ENCODE measurements at places on chromosomes 3 and 15.

- no peak for DNase-seq
Observed at GRCh38 chr3:185009650-185010049, 143.2 kb downstream of the C3orf70 start.

GRCh38 chr3:83523470-83524073 lies 1435.2 kb upstream of the CADM2 start:
- no peak for DNase-seq

DNA sequence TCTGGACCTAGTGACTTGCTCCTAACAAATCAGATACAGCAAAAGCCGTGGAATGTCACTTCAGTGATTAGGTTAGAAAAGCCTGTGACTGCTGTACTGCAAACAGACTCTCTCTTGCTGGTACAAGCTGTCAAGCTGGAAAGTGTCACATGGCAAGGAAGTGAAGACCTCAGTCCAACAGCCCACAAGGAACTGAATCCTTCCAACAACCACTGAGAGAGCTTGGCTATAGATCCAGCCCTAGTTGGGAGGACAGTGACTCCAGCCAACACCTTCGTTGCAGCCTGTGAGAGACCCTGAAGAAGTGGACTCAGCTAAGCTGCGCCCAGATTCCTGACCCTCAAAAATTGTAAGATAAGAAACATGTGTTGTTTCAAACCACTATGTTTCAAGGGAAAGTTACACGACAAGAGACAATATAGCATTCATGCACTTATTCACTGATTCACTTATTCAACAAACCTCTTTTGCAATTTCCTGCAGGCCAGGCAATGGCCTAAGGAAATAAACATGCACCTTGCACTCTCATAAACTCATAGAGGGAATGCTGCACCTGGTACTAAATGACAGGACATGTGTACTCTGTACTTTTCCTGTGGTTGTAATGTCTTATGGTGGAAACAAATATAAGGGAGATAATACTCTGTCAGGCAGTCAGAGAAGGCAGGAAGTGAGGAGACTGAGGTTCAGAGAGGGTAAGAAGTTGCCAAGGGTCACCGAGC lies 142.9 kb downstream of the CADPS start:
- no peak for DNase-seq

DNA sequence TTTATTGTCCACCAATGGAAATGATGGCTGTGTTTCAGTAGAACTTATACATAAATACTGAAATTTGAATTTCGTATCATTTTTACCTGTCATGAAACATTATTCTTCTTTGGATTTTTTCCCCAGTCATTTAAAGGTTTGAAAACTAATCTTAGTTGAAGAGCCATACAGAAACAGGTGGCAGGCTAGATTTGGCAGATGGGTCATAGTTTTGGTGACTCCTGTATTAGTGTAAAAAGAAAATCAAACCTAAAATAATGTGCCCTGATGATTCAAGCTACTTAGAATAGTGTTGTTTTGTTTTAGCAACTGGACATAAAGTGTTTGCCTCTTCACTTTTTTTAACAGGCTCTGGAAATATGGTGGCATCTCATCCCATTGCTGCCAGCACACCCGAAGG lies 68.9 kb downstream of the SIDT1 start:
- no peak for DNase-seq

DNA sequence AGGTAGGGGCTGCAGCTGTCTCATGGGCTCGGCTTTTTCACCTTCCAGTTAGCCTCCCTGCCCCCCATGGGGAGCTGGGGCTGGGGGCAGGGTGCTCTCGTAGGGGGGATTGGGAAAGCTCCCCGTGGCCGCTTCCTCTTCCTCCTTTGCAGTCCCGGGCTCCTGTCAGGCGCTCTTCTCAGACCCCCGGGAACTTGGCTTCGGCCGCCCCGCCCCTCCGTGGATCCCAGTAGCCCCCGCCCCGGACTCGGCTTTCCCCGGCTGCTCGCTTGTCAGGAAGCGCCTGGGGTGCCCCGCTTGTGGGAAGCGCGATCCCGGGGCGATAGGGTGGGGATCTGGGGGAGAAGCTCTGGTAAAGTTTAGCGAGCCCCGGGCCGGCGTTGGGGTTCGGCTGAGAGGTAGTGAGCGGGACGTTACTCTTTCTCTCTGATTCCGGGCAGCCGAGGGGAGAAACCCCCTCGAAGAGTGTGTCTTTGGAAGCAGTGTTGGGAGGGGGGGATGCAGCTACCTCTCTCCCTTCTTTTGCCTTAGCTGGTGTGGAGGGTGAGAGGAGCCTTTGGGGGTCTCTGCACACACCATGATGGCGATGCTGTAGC lies 611 bp downstream of the PIAS1 start:
- DNase-seq, result no peak

Measured in stimulated activated CD4-positive, alpha-beta T cell treated with anti-CD3 and anti-CD28 coated beads, Interleukin-1b, Interleukin-23, amount 100 ng/mL, for 24 hours (primary cell).